ENCODE measurements at places on chromosomes 3 and 15.

GRCh38 chr15:70494852-70495571 is 268.3 kb downstream of the UACA start:
- DNase-seq, result peak; percentile 54

DNA sequence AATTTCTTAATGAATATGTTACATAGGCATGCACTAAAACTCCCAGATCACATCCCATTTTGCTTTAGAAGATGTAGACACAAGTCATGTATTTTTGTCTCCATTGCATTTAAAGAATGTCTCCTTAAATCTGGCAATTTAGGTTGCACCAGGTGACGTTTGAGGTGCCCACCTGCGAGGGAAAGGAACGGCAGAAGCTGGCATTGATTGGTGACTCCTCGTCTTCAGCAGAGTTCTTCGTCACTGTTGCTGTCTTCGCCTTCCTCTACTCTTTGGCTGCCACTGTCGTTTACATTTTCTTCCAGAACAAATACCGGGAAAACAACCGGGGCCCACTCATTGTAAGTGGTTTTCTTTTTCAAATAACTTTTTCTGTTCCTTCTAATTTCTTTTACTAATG is 96.1 kb upstream of the SNTN start:
- DNase-seq, result no peak

DNA sequence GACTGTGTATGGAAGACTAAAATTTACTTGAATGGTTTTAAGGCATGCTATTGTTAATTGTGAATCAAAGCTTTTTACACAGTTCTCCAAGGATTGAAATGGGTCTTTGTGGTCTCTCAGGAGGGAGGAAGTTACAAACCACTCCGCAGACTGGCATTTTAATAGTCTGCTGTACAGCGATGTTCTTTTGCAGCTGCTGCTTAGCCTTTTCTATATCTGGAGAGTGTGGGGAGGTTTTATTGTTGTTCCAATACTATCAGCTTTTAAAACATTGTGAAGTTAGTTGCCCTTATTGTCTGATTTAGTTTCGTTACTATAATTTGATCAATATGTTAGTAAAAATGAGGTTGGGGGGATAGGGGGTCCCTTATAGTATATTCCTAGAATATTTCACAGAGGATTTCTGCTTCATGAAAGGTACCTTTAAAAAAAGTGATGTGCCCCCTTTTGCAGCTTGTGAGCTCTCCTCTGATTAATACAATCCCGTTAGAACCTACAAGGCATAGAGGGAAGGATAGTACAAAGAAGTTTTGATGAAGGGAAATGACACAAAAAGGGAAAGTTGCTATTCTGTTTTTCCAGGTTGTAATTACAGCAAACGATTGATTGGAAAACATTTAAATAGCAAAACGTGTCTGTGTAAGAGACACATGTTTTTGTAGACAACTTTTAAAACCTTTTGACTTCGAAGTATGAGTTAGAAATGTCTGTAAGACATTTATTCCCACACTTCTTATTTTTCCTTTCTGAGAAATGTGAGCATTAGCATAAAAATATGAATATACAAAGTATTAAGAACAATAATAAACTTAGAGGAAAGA is 158.3 kb upstream of the CGNL1 start:
- DNase-seq, result no peak

GRCh38 chr3:87426918-87427317 is 150.5 kb upstream of the POU1F1 start:
- DNase-seq, result no peak

DNA sequence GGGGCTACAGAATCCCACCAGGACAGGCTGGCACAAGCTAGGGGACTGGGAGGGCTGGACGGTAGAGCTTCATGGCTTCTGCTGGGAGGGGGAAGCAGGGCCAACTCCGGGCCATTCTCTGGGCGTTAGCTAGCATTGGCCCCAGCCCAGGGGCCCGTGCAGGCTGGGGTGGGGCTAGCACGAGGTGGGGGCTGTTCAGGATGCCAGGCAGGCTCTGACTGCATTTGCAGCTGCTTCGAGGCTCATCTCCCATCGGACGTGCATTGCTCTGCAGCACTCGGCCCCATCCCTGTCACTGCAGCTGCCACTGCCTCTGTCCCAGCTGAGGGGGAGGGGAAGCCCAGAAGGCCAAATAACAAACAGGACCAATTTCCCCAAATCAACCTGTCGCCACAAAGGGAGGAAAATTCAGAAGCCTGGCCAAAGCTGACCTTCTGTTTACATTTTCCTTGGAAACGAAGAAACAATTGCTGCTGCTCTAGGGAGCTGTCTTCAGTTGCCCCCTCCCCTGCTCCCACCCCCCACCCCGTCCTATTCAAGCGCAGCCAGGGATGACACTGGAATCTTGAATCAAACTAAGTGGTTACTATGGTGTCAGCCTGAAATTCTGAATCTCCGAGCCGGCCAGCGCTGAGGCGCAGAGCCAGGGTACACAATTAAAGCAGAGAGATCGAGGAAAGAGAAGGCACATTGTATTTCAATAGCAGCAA is 138.8 kb upstream of the PRR20G start:
- DNase-seq, result peak; percentile 58

GRCh38 chr3:67301556-67301955 is 303.4 kb downstream of the KBTBD8 start:
- no peak for DNase-seq

- DNase-seq, result no peak
Measured at GRCh38 chr3:20215636-20216035, 29.6 kb upstream of the SGO1 start.

DNA sequence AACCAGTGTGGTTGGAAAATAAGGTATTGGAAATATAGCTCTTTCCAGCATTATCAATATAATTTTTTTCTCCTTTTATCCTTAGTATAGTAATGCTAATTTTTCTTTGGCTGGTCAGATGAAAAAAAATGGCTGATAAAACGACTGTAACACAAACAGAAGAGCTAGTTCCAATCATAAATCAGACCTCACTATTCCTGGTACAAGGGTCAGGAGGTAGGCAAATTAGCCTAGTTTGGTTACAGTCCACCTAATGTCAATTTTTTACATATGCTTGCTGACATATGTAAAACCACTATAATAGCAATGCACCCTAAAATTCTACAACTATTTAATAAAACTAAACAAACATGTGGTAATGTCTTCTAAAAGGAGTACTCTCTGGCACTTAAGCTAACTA is 19.9 kb upstream of the VPS39 start:
- no peak for DNase-seq

GRCh38 chr15:56337084-56337725 is 28.0 kb upstream of the TEX9 start:
- no peak for DNase-seq

GRCh38 chr3:82033186-82033585 is 271.7 kb upstream of the GBE1 start:
- no peak for DNase-seq

DNA sequence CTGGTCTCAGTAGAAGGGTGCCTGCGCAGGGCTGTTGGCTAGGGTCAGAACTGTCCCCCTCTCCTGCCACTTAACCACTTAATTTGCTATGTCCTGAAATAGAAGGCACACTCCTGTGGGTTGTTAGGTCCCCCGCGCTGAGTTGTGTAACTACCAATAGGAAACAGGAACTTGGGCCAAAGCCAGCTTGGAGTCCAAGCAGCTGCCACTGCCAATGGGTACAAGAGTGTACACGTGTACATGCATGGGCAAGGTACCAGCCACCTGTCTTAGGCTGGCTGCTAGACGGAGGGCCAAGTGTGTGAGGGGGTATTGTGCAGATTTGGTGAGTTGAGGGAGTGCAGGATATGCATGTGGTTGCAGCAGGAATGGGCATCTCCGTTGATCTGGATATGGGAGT is 29.7 kb upstream of the POLG start:
- no peak for DNase-seq
